Chondrocyte (in vitro differentiated cells): ENCODE measurements at places on chromosomes 4 and X. TPM values are rescaled to one million over a fixed set of nuclear protein-coding genes. Genes with fewer than 3 reads are reported as not detected.
A peak's percentile ranks its signal among the peaks of the same experiment; 100 is the strongest.

DNA sequence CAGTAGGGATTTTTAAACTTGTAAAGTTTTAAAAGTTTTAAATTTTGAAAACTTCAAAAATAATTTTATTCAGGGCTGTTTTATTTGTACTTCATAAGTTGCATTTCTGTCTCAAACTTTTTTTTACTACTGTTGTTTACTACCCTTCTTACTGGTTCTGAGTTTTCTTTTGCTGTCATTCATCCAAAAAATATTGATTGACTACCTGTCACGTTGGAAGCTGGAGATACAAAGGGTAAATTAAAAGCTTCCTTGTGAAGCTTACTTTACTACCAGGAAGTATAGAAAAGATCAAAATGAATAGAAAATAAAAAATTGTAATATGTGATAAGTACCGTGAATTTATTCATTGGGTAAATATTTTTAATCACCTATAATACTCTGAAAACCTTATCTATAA is 49.4 kb upstream of the MCUB start:
- H3K27ac ChIP-seq, result no peak overlapping the region
- H3K4me3 ChIP-seq, result no peak overlapping the region
- H3K36me3 ChIP-seq, result peaks cover 18% of the 10 kb centered on the region
- DNase-seq, result no peak
- no peaks in the 10 kb centered on the region for H3K27me3 ChIP-seq

GRCh38 chr4:149160370-149160769 is 655.3 kb downstream of the IQCM start:
- H3K27me3 ChIP-seq, result no peaks in the 10 kb centered on the region

DNA sequence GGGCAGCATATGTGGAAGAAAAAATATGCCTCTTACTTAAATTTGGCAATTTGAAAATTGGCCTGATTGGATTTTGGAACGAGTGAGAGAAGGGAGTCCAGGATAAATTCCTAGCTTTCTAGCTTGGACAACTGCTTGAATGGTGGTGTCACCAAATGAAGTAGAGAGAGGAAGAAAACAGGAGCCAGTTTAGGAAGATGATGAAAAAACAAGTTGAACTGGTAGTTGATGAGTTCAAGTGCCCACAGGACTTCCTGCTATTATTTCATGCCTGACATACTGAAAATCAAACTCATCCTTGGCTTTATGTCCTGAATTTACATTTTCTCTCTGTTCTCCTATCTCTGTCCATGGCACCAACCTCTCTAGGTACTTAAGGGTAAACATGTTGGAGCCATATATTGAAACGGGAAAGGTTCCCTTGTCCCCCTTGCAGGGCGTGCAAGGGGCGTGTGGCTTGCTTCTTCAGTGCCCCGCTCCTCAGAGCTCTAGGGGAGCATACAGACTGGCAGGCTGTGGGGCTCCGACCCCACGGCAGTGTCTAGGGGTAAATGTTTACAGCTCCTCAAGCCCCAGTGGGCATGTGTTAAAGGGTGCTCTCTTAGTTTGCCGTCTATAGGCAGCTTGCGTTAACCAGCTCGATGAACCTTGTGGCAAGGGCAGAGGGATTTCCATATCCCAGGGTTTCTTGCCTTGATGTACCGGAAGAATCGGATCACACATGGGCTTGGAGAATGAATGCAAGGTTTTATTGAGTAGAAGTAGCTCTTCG is 250.7 kb upstream of the PGRMC2 start:
- peaks cover 22% of the 10 kb centered on the region for H3K4me1 ChIP-seq
- no peak overlapping the region for H3K27ac ChIP-seq
- no peak for DNase-seq
- no peaks in the 10 kb centered on the region for H3K27me3 ChIP-seq

DNA sequence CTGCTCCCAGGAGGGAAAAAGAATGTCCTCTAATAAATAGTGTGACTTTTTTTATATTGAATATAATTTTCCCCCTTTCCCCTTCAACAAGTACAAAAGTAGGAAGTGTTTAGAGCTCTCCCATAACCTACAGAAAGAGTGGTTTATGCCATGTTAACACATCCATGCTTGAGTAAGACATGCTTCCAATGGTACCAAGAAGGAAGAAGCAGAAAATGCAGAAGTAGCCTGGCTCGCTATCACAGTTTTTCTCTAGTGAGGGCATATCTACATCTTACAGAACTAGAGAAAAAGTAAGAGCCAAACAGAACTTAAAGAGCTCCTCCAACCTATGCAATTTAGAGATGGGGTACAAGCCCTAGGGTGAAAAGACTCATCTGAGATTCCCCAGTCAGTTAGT is 82.5 kb downstream of the ARHGEF9 start:
- H3K4me1 ChIP-seq, result no peaks in the 10 kb centered on the region
- no peak for DNase-seq
- no peak overlapping the region for H3K27ac ChIP-seq

DNA sequence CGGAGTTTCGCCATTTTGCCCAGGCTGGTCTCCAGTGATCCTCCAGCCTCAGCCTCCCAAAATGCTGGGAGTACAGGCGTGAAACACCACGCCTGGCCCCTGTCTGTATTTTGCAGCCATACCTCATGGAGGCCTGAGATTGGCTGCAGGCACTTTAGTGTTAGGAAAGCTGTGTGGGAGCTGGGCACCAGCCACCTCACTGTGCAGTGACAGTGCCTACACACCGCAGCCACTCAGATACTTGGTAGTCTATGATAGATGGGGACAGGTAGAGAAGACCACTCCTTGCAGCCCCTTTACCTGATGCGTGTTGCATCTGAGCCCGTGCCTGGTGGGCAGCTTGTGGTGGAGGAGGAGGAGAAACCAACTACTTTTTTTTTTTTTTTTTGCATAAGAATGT is 16.3 kb downstream of the SMS start:
- no peaks in the 10 kb centered on the region for H3K27me3 ChIP-seq
- H3K4me3 ChIP-seq, result no peak overlapping the region
- no peaks in the 10 kb centered on the region for H3K36me3 ChIP-seq
- no peak for DNase-seq

- peaks cover 21% of the 10 kb centered on the region for H3K36me3 ChIP-seq
- DNase-seq, result no peak
- H3K27ac ChIP-seq, result peak overlapping the region; percentile 73
- peaks cover 40% of the 10 kb centered on the region for H3K4me1 ChIP-seq
- H3K4me3 ChIP-seq, result no peak overlapping the region
- no peaks in the 10 kb centered on the region for H3K27me3 ChIP-seq
These were observed 25.8 kb downstream of the SLC7A11 start for GRCh38 chr4:138216272-138216867.

GRCh38 chr4:170414961-170415360 is 325.2 kb upstream of the AADAT start:
- DNase-seq, result no peak
- no peak overlapping the region for H3K4me3 ChIP-seq
- no peak overlapping the region for H3K27ac ChIP-seq
- H3K4me1 ChIP-seq, result no peaks in the 10 kb centered on the region
- H3K27me3 ChIP-seq, result no peaks in the 10 kb centered on the region
- H3K36me3 ChIP-seq, result no peaks in the 10 kb centered on the region

DNA sequence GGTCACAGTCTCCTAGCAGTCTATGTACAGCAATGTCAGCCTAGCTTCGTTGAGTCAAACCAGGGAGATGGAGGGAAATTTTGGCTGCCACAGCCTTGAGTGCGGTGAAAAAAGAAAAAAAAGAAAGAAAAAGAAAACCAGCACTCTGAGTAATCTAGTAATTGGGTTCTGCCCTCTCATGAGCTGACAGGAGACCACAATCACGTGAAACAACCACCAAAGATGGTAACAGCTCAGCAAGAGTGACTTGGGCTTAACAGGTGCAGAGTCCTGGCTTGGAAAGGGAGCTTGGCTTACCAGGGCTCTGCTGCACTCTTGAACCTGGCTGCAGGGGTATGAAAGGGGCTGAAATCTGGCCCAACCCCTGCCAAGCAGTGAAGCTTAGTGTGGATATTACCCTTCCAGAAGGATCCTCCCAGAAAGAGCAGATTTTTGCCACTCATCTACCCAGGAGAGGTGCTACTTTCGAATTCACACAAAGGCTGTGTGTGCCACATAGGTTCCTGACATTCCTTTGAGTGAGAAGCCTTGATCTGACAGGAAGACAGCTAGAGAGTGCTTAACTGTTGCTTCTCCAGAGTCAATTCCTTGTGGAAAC is 350.3 kb downstream of the PTTG2 start:
- DNase-seq, result no peak
- no peaks in the 10 kb centered on the region for H3K36me3 ChIP-seq
- H3K4me3 ChIP-seq, result no peak overlapping the region
- no peaks in the 10 kb centered on the region for H3K27me3 ChIP-seq
- H3K4me1 ChIP-seq, result peaks cover 20% of the 10 kb centered on the region
- no peak overlapping the region for H3K27ac ChIP-seq

DNA sequence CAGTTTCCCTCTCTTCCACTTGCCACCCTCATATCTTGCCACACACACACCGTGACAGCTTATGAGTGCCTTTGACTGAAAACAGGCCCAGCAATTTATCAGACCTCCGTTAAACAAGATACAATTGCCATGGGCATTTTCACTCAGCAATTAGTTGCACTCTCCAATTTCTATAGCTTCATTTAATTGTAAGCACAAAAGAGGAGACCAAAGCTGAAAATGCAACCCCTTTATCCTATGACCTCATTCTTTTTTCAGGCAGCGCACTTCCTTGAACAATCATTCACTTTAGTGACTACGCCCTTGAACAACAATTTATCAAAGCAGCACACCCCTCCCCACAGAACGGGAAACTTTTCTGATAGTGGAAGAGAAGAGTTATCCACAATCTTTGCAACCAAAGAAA is 4.1 kb downstream of the POF1B start:
- H3K4me1 ChIP-seq, result no peaks in the 10 kb centered on the region
- DNase-seq, result no peak
- H3K27ac ChIP-seq, result no peak overlapping the region
- no peaks in the 10 kb centered on the region for H3K36me3 ChIP-seq

- no peaks in the 10 kb centered on the region for H3K36me3 ChIP-seq
- no peak overlapping the region for H3K4me3 ChIP-seq
- no peaks in the 10 kb centered on the region for H3K27me3 ChIP-seq
These were observed 102.6 kb downstream of the FHDC1 start for GRCh38 chr4:153038623-153039311.

DNA sequence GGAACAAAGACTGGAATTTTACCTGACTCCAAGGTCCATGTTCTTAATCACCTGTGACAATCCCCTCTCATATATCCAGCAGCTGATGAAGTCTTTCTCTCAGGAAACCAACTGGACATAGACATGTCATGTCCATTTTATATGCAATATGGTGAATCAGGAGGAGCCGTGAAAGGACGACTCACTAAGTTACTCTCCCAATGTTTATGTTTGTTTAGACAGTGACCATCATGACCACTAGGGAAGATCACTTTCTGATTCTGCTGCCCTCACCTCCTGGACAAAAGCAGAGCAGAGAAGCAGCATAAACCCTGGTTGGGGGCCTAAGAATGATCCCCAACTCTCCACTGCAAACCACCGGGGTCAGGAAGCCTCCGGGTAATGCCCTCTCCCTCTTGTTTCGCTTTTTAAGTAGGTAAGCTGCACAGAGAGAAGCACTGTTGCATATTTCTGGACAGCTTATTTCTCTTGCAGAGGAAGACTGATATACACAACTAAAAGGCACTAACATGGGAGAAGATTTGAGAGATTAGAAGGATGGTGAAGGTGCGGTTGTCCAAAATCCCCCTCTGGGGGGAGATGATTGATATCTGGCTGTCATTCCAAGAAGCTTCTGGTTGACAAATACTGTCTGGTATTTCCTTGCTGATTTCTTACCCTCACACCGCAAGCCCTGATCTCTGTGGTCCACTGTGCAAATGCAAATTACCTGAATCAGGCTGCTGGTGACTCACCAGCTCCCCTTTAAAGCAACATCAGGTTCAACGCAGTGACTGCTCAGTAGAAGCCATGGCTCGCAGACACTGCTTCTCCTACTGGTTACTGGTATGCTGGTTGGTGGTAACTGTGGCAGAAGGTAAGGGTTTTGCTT is at the start of gene ODAPH:
TSS of gene ODAPH (plus strand) at position 773 of the 871 bp plus-strand sequence. CDS start at position 790, 17 bp downstream.
- DNase-seq, result no peak
- H3K27ac ChIP-seq, result no peak within 1 kb of the TSS
- peaks cover 2% of the 10 kb centered on the region for H3K4me1 ChIP-seq
- H3K4me3 ChIP-seq, result no peak within 1 kb of the TSS
- peaks cover 12% of the 10 kb centered on the region for H3K27me3 ChIP-seq
- H3K36me3 ChIP-seq, result no peaks in the 10 kb centered on the region

GRCh38 chrX:110450050-110450449 is 91.4 kb downstream of the RTL9 start:
- peaks cover 55% of the 10 kb centered on the region for H3K27me3 ChIP-seq
- no peaks in the 10 kb centered on the region for H3K36me3 ChIP-seq
- no peak for DNase-seq

DNA sequence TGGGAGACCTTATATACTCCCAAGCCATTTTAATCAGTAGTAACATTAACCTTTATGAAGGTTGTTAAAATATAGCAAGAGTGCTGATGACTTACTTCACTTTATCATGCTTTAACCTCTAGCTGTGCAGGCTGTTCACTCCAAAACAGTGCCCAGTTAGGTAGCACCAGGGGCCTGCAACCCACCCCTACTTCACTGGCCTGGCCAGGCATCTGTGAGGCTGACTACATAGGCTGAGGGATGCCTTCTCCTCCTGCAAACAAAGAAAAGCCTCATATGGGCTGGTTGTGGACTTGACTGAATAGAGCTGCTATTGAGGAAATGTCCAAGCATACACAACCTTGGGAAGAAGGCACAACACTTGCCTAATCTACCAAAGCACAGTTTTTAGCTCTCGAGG is 172.8 kb downstream of the SHROOM3 start:
- no peaks in the 10 kb centered on the region for H3K36me3 ChIP-seq
- H3K27me3 ChIP-seq, result no peaks in the 10 kb centered on the region
- H3K4me3 ChIP-seq, result no peak overlapping the region
- H3K4me1 ChIP-seq, result peaks cover 71% of the 10 kb centered on the region

- peak overlapping the region; percentile 17 for H3K27ac ChIP-seq
- no peaks in the 10 kb centered on the region for H3K36me3 ChIP-seq
- no peaks in the 10 kb centered on the region for H3K27me3 ChIP-seq
- H3K4me3 ChIP-seq, result no peak overlapping the region
- DNase-seq, result no peak
These were observed 449.1 kb downstream of the BCOR start for GRCh38 chrX:39648548-39649254.

GRCh38 chr4:88964450-88964849 is 92.5 kb downstream of the FAM13A start:
- no peak overlapping the region for H3K27ac ChIP-seq
- no peaks in the 10 kb centered on the region for H3K4me1 ChIP-seq
- no peak for DNase-seq
- H3K4me3 ChIP-seq, result no peak overlapping the region

GRCh38 chr4:25397305-25397704 is 20.2 kb downstream of the ANAPC4 start:
- H3K27me3 ChIP-seq, result no peaks in the 10 kb centered on the region
- no peak overlapping the region for H3K27ac ChIP-seq
- no peak for DNase-seq
- no peak overlapping the region for H3K4me3 ChIP-seq

- no peak overlapping the region for H3K4me3 ChIP-seq
- H3K27ac ChIP-seq, result no peak overlapping the region
- H3K27me3 ChIP-seq, result no peaks in the 10 kb centered on the region
- no peaks in the 10 kb centered on the region for H3K36me3 ChIP-seq
- peaks cover 38% of the 10 kb centered on the region for H3K4me1 ChIP-seq
- DNase-seq, result no peak
These were observed 58.8 kb downstream of the PPP3CA start for GRCh38 chr4:101288365-101289145.

Gene MAEA
- 54.4 to 62.6 TPM (median 56.3 TPM) in 3 replicates for total RNA-seq

Gene DKK2
- 107 to 259 TPM (median 109 TPM) in 3 replicates for total RNA-seq

Gene PAGE2
- total RNA-seq, result not detected in 3 replicates

Gene GK2
- not detected in 3 replicates for total RNA-seq

Gene SPANXN3
- total RNA-seq, result not detected in 3 replicates

Gene FGF2
- 25.0 to 26.2 TPM (median 25.1 TPM) in 3 replicates for total RNA-seq

Gene NDP
- 1.5 to 1.7 TPM in 2 of 3 replicates, not detected in the other for total RNA-seq

Gene MBTPS2
- total RNA-seq, result 21.0 to 30.4 TPM (median 21.9 TPM) in 3 replicates
